LNCaP clone FGC (cell line): ENCODE measurements at places on chromosomes 6 and 20.

DNA sequence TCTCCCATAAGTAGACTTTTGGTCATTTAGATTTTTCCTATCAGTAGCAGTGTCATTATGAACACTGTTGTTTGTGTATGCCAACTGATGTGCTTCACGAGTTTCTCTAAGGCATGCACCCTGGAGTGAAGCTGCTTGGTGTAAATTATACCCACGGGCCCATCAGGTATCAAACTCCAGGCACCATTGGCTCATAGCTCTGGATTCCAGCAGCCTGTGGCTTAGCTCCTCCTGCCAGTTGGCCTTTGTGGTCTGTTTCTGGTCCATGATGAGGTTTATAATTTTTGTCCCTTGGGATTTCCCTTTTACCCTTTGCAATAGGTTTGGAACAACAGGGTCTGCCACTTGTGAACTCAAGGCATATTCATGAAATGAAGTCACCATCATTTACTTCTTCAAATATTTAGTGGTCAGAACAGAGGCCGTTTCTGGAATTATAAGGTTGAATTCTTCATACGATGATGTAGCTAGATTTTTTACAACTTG lies 350.5 kb downstream of the PRL start:
- DNase-seq = no peak

DNA sequence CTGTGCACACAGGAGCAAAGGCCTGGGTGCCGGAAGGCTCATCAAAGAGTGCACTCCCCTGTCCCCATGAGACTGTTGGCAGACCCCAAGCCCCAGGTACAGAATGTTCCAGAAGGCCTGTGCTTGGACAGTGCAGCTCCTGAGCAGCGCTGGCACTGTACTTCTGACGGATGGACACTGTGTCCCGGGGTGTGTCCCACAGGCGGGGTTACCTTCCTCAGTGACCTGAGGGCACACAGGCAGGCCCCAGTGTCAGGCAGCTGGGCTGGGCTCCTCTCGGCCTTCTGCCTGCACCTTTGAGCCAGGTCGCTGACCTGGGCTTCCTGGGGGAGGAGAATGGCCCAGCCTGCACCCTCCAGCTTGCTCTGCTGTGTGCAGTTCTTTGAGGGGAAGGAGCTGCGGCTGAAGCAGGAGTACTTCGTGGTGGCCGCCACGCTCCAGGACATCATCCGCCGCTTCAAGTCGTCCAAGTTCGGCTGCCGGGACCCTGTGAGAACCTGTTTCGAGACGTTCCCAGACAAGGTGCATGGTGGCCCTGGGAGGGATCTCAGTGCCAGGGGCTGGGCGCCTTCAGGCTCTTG lies 30.1 kb downstream of the PYGB start:
- DNase-seq = no peak

- no peak for DNase-seq
Measured at GRCh38 chr20:20915844-20916243, 190.3 kb downstream of the LINC00237 start.

- DNase-seq = no peak
Measured at GRCh38 chr20:18154342-18154741, 16.7 kb downstream of the KAT14 start.

GRCh38 chr6:5892669-5893068 lies 114.1 kb downstream of the NRN1 start:
- no peak for DNase-seq

GRCh38 chr6:6697620-6698019 lies 109.1 kb downstream of the LY86 start:
- no peak for DNase-seq

DNA sequence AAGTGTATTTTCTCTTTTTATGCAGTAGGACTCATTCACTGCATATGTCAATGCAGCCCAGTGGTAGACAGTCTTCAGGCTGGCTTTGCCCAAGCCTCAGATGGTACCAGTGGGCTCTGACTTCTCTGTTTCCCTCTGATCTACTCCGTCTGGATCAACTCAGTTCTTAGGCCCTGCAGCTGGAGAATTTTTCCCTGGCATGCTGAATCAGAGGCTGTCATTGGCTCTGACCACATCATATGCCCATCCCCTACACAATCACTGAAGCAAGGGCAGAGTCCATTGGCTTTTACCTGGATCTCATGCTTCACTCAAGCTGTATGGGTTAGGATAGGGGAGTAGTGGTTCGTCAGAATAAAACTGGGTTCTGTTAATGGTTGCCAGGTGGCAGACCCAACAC lies 57.8 kb downstream of the KIZ start:
- no peak for DNase-seq

DNA sequence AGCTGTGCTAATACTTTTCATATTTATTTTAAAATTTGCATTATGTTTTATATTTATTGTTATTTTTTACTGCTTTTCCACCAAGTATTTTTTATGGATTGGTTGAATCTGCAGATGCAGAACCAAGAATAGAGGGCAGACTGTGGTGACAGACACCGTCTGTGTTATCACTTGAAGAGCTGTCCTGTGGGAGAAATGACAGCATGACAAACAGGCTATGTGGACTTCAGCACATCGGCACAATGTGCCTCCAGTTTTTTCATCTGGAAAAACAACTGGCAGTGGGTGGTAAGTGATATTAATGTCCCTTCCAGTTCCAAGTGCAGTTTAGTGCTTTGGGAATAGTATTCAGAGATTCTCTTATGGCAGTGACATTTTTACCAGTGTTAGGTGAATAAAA lies 492.9 kb downstream of the PRKN start:
- no peak for DNase-seq

DNA sequence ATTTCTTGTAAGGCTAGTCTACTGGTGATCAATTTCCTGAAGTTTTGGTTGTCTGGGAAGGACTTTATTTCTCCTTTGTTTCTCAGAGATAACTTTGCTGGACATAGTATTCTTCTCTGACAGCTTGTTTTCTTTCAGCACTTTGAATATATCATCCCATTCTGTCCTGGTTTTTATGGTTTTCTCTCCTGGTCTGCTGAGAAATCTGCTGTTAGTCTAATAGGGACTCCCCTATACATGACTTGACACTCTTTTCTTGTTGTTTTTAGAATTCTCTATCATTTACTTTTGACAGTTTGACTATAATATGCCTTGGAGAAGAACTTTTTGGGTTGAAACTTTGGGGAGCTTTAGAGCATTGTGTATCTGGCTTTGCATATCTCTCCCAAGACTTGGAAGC lies 112.5 kb downstream of the PRL start:
- DNase-seq = no peak

- no peak for DNase-seq
Measured at GRCh38 chr20:45993197-45993951, 15.3 kb upstream of the MMP9 start.

DNA sequence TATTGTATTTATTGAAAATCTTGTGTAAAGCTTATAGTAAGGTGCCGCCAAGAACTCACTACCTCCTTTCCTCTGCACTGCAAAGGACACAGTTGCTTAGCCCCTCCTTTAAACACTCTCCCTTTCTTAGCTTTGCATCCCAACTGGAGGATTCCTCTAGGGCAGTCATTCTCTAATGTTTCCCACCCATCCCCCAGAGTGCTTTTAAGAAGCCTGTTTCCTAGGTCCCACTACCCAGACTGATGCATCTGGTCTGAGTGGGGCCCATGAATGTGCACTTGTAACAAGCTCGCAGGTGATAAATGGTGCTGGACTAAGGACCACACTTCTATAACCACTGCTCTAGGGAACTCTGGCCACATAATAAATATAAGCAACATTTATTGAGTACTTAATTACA lies 55.2 kb downstream of the B4GALT5 start:
- DNase-seq = no peak

GRCh38 chr6:146297815-146298214 lies 245.8 kb upstream of the RAB32 start:
- no peak for DNase-seq

DNA sequence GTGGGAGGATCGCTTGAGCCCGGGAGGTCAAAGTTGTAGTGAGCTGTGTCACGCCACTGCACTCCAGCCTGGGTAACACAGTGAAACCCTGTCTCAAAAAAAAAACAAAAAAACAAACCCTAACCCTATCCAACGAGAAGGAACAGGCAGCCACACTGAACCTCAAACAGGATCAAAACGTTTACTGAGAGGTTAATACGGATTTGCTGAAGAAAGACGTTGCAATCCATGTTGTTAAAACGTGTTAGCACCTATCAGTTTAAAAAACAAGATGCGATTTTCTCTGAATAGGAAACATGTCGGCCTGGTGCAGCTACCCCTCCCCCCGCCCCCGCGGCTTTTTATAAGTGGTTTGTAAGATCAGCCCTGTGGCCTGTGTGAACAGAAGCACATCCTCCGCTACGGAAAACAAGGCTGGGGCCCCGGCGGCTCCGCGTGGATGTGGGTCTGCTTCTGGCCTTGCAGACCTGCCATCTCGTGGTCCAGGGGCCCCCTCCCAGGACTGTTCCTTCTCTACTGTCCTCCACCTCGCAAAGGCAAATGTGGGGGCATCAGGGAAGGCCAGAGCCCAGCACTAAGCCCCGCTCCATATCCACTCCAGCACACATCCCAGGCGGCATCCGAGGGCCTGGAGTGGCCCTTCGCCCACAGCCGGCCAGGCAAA lies 11.4 kb downstream of the SLC2A4RG start:
- DNase-seq = no peak
